ENCODE measurements at places on chromosomes 4 and X.

DNA sequence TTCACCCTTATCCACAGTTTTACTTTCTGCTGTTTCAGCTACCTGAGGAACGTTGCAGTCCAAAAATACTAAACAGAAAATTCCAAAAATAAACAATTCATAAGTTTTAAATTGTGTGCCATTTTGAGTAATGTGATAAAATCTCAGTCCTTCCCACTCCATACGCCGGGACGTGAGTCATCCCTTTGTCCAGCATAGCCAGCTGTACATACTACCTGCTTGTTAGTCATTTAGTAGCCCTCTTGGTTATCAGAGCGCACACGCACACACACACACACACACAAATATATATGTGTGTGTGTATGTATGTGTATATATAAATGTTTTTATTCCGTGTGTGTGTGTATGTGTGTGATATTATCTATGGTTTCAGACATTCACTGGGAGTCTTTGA is 4.8 kb upstream of the CCSER1 start:
- no peak for DNase-seq

GRCh38 chr4:38820329-38821061 is 15.9 kb upstream of the TLR1 start:
- DNase-seq, result no peak

GRCh38 chr4:107151173-107151572 is 115.1 kb upstream of the DKK2 start:
- DNase-seq, result no peak

- no peak for DNase-seq
Observed at GRCh38 chr4:125505621-125506020, 190.9 kb downstream of the FAT4 start.

DNA sequence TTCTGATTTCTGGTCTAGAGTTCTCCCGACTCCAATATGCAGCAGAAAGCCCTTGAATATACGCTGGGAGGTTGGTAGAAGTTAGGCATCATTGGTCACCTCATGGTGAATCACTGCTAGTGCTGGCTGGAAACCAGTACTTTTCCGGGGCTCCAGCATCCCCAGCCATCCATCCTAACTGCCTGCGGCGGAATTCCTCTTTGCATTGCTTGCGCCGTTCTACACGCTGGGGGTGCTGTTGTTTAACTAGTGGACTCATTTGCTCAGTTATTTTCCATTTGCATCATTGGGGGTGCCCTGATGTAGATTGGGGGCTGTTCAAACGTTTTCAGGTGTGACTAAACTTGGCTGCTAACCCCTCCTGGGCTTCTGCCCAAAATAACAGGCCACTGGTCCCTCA is 23.3 kb upstream of the GPR50 start:
- peak; percentile 9 for DNase-seq

DNA sequence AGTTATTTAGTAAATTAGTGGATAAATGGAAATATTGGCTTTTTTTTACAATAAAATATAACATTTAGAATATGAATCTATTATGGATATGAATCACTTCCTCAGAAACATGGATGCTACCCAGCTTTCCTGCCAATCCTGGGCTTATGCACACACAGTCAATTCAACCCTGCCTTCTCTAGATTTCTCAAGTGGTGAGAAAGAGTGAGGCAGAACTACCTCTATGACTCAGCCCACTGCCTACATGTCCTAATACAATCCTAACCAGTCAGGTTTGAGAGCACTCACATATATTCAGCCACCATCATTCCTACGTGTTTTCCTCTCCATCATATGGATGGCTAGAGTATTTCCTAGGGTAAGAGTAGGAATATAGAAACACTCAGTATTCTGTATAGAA is 91.1 kb upstream of the ANKRD50 start:
- DNase-seq, result no peak

- DNase-seq, result peak; percentile 74
Observed at GRCh38 chr4:153221783-153222706, 17.8 kb downstream of the TRIM2 start.

- DNase-seq, result no peak
Observed at GRCh38 chrX:153320555-153321184, 897 bp downstream of the PNMA6F start.

GRCh38 chrX:140723121-140723715 is 13.7 kb downstream of the LINC00632 start:
- DNase-seq, result no peak

DNA sequence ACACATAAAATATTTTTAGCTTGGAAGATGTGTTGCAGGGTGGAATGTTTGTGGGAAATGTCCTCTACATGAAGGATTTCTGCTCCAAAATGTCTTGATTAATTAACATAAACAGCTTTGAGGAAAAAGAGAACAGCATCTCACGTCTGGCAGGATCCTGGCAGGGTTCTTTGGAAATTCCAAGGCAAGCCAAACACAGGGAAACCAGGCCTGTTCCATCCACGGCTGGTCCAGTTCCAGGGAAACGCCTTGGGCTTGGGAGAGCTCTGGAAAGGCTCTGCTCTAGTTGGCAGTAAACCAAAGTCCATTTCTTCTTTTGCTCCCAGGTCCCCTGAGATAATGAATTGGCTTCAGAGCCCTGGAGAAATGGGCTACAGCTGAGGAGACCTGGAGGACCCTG is 42.4 kb upstream of the GAB1 start:
- no peak for DNase-seq

DNA sequence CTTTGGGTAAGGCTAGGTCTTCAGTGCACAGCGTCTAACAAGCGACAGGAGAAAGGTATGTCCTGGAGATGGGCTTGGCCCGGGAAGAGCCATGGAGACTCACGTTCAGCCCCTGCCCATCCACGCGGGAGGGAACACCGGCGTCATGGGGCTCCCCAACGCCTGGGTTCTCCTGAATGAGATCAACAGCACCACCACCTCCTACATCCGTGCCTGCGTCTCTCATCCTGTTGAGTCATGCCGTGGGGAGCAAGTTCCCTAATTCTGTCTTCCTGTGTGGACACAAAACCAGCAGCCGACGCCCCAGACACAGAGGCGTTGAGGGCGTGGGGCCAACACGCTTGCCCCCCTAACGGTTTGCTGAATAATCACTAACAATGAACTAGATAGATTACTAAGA is 20.1 kb upstream of the IL3RA start:
- DNase-seq, result no peak

GRCh38 chr4:81634165-81634564 is 162.5 kb upstream of the RASGEF1B start:
- no peak for DNase-seq

DNA sequence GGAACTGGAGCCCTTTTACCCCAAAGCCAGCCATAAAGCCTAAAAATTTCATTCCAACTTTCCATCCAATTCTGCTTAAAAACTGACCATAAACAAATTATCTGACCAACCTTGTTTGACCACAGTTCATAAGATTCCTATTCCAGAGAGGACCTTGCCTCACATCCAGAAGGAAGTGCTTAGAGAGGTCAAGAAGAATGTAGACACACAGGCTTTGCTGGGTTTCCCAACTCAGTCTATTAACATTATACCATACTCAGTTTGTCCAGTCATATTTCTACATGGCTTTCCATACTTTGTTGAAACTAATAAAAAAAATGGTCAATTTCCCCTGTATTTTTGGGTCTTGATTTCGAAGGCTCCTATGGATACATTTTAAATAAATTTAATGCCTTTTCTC is 1522.5 kb downstream of the ARAP2 start:
- no peak for DNase-seq

All from anterior cingulate cortex (tissue), 58 donors.